ENCODE measurements at places on chromosomes 5 and 9.

GRCh38 chr9:76996700-76997099, 22.8 kb upstream of the FOXB2 start:
- DNase-seq: peak; percentile 77

DNA sequence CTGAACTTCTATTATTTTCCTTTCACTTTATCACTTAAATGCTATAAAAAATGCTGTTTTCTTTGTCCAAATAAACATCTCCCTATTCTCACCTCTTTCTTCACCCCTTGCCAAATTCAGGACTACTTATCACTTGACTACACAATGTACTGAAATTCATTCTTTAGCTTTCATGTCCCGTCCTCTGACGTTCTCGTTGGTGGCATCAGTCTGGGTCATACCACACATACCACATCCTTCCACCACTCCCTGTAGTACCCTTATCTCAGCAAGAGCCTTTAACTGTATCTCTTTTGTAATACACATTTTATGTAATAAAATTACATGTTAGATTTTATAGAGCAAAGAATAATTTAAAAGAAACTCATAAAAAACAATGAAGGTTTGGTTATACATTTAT, 231.1 kb upstream of the PAPPA start:
- DNase-seq: no peak

GRCh38 chr5:128674837-128675446, 136.9 kb upstream of the FBN2 start:
- no peak for DNase-seq

GRCh38 chr9:7656636-7657035, 142.9 kb downstream of the DMAC1 start:
- no peak for DNase-seq

DNA sequence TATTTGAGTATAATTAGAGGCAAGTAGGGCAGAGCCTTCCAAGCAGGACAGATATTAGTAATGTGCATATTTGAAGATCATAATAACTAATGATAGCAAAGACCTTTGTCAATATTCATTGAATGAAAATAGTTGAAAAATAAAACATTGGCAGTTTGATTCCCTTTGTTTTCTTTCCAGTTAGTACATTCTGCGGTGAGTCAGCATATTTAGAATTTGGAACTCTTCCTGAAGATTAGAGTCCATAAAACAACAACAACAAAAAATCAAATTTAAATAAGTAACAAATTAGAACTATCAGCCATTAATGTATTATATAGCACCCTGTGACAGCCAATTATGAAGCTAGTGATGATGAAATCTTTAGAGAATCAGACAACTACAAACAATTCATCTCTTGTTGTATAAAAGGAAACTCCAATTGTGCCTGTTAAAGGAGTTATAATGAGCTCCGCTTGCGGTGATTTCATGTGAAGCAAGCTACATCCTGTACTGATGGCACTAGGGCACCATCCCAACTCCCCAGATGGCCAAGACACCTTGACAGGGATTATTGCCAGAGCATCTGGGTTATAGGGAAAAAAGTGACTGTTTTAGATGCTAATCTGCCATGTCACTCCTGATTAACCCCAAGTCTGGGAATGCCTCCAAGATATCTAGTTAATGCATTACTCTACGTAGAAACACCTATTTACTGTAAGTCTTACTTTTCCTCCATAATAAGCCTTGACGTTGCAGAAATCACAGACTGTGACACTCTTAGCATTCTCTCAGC, 6.8 kb downstream of the IFNA8 start:
- no peak for DNase-seq

- no peak for DNase-seq
These were observed 16.2 kb downstream of the ATPSCKMT start for GRCh38 chr5:10233505-10233904.

DNA sequence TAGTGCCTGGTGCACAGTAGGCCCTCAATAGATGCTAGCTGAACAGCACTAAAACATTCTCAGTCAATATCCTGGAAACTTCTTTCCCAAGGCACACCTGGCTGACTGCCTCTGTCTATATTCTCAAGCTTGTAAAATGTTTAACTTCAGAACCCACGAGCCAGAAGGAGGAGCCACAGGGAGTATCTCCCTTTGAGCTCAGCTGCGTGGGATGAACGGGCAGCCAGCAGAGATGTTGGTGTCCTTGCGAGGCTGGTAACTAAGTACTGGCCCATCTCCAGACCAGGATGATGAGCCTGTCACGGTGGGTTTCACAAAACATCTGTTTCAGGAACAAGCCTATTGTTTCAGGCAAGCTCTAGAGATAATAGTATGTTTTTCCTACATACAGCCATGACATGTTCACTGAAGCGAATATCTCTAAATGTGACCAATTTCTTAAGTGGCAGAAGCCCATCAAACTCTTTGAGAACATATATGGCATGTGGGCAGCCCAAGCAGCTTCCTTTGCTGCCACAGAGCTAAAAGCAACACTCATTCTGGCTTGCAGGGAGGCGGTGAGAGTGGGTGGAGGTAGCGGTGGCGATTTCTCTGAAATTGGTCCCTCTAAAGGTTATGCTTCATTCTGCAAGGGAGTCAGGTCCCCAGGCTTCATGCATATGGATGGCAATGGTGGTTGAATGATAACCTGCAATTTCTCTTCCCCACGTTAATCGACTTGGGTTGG, 206.2 kb downstream of the TTLL11 start:
- no peak for DNase-seq

DNA sequence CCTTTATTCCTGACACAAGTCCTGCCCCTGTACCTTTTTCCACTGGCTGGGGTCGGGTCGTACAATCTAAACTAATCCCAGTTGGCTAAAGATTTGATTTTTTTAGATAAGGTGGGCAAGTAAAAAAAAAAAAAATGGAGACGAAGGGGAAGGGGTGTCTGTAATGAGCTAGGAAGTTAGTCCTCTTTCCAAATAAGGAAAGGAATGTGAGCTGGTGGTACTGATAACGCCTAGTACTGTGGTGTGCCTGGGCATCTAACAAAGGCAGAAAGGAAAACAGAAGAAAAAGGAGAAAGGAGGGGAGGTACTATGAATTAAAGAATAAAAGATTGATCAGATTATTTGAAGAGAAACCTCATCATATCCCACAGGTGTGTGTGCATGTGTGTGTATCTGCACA, 21.3 kb downstream of the PRDM9 start:
- DNase-seq: no peak

DNA sequence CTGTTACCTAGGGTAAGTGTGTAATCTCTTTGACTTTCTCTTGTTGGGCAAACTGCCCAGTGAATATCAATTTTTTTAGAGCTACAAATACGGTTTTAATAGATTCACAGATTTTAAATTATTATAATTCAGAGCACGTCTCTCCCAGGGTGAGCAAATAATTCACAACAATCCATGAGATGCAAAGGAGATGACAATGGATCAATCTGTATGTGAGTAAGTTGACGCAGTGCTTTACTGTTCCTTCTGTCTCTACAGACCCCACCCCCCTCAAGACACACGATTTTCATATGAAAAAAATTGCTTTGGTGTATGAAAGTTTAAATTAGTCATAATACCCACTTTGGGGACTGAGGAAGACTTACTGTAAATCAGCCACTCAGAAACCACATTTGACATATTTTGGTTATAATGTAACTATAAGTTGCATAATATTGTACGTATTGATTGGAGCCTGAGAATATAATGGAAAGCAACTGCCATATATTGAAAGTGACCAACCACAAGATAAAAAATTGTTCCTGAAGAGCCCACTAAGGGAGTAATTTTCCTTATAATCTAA, 201.7 kb downstream of the BNC2 start:
- DNase-seq: no peak

DNA sequence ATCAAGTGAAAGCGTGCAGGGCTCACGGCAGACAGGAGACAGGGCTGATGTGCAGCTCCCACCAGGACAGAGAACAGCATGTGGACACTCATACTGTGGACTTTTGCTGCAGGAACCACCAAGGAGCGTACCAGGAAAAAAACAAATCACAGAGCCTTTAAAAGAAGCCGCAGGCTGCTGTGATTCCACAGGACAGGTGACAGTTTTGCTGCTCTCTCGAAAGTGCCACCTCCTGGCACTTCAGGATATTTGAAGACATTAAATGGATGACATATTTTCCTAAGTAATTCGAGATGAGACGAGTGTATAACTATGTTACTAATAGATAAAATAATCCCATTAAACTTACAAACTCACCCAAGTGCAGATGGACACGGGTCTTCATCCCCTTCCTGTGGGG, 29.3 kb downstream of the ZDHHC11 start:
- no peak for DNase-seq

GRCh38 chr5:105878402-105878801, 1792.3 kb downstream of the EFNA5 start:
- no peak for DNase-seq

- DNase-seq: no peak
These were observed 20.2 kb downstream of the OTULIN start for GRCh38 chr5:14684757-14685156.

GRCh38 chr5:119290161-119290569, 65.7 kb upstream of the TNFAIP8 start:
- no peak for DNase-seq

DNA sequence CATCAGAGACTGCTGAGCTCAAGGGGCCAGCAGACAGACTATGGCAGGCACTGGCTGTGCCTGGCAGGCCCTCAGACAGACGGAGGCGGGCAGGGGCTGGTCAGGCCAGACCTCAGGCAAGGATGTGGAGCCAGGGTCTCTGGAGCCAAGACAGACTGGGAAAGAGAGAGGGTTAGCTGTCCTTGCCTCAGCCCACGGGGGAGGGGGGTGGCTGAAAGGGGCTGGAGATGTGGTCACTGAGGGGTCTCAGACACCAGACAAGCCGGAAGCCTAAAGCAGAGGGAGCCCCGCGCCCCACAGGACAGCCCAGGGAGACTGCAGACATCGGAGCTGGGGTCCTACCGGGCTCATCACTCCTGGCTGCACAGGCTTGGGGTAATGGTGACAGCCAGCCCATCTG, 141.2 kb upstream of the FOXD4L5 start:
- DNase-seq: no peak

GRCh38 chr9:116394894-116395698, 241.5 kb downstream of the PAPPA start:
- no peak for DNase-seq

DNA sequence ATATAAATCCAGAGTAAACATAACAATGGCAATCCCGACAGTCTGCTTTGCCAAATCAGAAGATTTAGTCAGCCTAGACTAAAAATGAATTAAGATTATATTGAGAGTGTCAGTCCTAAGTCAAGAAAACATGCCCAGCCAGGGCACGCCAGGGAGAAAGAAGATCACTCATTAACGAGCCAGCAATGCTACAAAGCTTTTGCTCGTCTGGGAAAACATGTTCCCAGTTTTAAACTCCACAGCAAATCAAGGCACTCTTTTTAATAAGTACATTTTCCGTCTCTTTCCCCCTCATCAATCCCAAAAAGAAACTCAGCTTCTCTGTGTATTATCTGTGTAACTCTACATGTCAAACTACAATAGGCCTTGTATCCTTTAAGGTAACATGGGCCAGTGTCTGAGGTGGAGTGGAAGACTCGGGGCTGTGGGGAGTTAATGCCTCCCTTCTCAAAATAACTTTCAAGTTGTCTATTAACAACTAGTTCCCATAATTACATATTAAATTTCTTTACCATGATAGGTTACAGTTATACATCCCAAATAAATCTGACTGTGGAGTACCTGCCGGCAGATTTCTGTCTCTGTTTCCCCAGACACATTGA, 40.9 kb downstream of the NFIB start:
- no peak for DNase-seq

DNA sequence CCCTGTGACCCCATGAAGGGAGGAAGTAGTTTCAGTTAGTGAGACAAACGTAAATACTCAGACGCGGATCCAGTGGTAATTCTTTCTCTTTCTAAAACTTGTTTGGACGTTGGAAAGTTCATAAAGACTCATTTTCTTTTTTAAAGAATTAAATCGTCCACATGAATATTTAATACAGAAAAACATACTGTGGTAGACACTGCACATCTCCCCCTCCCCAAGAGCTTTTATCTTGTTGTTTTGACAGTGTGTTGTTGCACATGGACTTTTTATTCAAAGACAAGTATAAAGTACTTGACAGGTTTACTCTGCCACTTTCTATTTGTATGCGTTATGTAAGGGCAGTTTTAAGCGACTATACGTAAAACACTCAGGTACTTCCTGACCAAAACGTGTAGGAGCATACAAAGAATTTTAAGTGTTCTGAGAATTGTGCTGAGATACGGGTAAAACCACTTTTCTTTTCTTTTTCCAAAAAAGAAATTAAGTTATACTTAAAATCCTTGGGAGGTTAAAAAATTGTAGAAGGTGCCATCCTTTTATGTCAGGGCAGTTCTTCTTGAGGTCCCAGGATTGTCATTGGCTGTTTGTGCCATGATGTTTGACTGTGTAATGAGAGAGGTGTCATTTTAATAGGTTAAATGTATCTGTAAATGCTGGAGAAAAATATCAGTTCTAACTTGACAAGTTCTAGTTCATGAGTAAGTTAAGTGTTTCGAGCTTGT, 1.3 kb downstream of the NIPBL start:
- no peak for DNase-seq

DNA sequence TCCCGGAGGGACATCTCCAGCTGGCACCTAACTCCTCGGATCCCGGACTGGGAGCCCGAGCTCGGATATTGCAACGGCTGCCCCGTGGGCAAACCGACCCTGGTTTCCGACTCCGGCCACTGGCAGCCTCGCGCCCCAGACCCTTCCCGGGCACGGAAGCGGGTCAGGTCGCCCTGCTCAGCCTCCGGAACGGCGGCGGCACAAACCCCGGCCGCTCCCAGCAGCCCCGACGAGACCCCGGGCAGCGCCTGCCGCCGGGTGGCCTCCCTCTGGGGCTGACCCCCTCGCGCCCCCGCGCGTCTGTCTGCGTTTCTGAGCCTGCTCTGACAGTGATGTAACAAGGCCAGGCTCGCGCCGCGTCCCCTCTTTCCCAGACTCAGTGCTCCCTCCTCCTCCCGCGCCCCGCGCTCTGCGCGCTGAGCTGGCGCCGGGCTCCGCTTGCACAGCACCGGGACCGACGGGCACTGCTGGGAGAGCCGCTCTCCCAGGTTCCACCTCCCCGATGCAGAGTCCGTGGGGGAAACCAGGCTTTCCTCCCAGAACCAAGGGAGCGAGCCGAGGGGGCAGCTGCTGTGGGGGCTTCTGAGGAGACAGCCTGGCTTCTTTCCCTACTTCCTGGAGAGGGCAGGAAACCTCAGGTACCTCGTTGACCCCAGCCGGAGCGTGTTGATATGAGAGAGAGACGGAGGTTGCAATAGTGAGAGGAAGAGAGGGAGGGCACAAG, at the start of gene TMEM215:
Gene TMEM215 (plus strand): TSS at position 373 of the 724 bp plus-strand sequence. CDS start 644 bp downstream, outside the sequence.
- DNase-seq: no peak
